ENCODE measurements at places on chromosomes 1 and 21.

DNA sequence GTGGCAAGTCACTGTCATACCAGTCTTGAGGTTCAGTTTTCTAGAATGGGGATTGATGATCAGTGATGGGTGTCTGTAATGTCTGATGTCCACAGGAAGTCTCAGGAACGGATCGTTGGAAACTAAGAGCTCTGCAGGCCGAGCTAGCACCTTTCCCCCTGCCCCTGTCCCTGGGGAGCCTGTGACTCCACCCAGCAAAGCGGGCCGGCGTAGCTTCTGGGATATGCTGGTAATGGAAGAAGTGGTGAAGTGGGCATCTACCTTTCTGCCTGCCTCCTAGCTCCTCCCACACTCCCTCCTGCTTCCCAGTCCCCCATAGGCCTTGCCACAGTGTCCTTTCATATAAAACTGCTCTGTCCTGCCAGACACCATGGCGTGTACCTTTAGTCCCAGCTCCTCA lies 13.4 kb downstream of the HYI start:
- no peak for DNase-seq

DNA sequence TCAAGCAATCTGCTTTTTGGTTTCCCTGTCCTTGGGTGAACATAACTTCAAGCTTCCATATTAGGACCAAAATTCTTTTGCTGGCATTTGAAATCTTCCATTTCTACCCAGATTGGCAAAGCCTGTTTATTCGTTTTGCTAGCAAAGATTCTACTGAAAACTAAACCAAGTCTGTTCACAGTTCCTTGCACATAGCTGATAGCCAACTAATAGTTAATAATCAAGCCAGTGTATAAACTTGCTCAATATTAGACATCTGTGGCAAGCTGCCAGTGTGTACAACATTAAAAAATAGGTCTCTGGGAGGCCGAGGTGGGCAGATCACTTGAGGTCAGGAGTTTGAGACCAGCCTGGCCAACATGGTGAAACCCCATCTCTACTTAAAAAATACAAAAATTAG lies 6.3 kb downstream of the APP start:
- no peak for DNase-seq

DNA sequence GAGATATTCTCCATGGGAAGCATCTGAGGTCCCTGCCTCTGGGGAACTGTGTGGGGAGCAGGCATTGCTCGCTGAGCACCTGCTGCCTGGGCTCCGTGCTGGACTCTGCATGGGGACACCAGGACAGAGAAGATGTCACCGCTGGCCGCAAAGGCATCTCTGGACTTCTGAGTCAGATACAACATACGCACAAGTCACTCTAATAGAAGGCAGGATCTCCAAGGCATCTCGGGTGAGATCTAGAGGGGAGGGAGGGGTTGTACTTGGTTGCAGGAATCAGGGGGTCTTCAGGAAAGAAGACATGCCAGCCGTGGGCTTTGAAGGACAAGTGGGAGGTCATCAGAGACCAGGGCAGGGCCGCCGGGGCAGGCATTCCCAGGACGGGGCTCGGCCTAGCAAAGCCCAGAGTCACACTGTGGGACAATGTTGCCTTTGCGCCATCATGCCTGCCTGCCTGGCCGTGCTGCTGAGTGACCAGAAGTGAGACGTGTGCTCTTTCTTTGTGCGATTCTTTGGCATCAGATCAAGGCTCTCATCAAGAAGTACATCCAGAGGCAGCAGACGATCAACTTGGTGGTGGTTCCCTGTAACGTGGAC lies 28.3 kb downstream of the MX2 start:
- DNase-seq: no peak

DNA sequence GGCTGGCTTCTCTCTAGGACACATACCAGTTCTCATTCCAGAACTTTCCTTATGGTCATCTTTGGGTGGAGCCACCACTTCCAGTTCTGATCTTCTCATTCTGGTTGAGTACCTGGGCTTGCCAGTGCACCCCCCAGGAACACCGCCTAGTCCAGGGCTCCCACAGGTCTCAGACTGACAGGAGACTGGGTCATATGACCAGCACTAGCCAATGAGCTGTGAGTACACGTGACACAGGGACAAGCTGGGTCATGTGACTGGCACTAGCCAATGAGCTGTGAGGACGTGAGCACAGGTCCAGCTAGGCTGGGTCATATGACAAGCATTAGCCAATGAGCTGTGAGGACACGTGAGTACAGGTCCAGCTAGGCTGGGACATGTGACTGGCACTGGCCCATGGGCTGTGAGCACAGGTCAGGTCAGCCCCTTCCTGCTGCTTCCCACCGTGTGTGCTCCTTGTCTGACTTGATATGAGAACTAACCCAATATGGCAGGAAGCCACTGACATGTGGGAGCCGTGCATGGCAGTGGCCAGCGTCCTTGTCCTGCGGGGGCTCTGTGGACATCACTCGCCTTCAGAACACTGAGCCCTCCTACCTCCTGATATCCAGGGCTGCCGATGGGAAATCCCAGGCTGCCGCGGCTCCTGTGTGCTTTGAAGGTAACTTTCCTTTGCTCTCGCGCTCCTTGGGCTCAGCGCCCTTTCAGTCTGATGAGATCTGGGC lies 22.7 kb downstream of the KRTAP10-1 start:
- no peak for DNase-seq

DNA sequence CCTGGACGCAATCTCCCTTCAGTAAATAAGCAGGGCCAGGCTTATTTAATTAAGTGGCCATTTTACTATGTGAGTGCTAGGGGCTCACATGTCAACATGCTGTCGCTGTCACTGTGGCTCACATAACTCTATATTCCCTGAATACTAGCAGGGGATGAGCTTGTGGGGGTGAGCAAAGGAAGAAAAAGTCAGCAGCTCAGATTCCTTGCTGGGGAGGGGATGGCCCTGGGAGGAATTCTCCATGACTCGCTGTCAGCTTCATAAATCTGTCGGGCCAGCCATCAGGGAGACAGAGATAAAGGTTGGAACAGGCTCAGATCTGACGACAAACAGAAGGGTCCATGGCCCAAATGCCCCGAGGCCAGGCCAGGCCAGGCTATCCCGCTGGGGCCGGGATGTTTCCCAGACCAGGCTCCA lies 26.0 kb upstream of the PLEKHG5 start:
- no peak for DNase-seq

DNA sequence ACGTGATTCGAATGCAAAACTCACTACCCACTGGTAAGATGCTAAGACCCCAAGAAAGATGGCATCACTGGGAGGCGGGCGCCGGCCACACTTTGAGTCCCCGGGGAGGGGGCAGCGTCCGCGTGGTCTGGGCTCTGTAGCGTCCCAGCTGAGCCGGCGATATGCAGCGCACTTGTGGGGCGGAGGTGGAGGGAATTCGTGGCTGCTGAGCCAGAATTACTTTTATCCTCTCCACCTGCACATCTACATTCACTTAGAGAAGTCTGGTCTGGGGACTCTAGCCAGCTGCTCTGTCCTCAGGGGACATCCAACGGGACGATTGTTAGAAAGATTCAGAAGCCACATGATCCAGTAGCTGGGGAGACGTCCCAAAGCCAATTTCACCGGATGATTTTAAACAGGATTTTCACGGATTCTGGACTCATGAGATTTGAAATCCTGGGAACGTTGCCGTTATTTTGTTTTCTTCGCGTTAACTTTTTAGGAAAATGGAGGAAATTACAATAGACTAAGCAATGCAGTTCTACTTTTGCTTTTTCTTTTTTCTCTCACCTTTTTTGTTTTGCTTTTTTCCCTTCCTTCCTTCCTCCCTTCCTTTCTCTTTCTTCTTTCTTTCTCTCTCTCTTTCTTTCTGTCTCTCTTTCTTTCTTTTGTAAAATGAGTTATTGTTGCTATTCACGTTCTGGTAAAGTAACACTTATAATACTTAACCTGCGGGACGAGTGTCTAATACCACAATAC lies 1.3 kb downstream of the JAM2 start:
- no peak for DNase-seq

DNA sequence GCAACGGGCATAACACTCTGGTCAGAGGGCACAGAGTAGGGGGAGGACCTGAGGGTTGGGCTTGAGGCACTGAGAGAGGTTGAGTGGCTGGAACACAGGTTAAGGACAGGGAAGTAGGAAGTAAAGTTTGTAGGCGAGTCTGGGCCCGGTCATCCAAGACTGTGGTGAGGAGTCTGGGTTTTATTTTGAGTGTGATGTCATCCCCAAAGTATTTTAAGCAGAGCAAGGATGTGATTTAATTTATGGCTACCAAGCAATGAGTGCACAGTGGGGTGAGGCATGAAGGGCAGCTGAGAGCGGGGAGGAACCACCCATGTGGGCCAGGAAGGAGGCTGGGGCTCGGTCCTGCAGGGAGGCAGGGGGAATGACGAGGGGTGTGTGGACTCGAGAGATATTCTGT lies 11.2 kb upstream of the VWA5B1 start:
- DNase-seq: no peak

DNA sequence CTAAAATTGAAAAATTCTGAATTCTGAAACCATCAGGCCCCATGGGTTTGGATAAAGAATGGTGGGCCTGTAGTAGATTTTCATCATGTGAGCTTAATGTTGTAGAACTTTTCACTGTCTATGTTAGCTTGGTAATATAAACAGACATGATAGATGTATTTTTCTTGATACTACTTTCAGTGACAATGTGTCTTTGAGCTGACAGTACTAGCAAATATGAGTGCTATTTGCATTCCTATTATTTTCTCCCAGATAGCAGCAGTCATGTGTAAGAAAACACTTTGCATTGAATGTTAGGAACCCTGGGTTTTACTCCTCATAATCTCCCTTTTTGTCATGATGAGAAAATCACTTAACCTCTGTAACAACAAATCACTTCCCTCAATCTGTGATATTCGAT lies 18.1 kb downstream of the KMO start:
- DNase-seq: no peak

DNA sequence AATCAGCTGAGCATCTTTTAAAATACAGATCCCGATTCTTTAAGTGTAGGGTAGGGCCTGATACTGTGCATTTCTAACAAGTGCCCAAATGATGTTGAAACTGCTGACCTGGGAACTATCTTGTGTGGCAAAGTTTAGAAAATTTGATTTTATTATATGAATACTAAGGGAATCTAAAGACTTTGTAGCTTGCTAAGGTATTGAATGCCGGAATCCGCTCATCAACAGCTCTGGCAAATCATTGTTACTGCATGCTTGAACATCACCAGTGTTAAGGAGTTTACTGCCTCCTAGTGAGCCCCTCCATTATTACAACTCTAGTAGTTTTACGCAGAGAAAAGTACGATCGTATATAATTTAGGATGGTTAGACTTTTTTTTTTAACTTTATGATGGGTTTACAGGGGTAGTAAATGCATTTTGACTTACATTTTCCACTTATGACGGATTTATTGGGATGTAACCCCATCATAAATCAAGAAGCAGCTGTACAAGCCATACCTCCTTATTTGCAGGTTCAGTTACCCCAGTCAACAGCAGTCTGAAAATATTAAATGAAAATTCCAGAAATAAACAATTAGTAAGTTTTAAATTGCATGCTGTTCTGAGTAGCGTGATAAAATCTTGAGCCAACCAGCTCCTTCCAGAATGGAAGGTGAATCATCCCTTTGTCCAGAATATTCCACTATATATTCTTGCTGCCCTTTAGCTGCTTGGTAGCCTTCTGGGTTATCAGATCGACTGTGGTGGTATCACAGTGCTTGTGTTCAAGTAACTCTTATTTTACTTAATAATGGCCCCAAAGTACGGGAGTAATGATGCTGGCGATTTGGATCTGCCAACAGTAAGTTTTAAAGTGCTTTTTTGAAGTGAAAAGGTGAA lies 892 bp downstream of the TYW3 start:
- DNase-seq: no peak

DNA sequence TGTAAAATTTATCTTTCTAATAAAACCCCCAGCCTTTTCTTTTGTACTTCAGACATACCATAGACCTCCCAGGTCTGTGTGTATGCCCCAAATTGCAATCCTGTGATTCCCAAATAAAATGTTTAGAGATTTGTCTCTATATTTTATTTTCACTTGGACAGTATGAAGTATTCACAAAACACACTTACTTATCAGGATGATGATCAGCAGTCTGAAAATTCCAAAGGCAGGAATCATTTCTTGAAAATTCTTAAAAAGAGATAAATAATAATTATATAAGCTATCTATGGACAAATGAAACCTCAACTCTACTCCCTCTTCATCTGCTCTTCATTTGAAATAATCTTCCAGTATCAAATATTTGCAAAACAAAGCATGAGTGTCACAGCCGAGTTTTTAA lies 11.6 kb upstream of the GJA9 start:
- no peak for DNase-seq

- DNase-seq: peak; percentile 11
These were observed 383.9 kb downstream of the PTBP2 start for GRCh38 chr1:97105531-97105930.

- DNase-seq: no peak
These were observed 91.5 kb downstream of the SSBP3 start for GRCh38 chr1:54314696-54315095.

DNA sequence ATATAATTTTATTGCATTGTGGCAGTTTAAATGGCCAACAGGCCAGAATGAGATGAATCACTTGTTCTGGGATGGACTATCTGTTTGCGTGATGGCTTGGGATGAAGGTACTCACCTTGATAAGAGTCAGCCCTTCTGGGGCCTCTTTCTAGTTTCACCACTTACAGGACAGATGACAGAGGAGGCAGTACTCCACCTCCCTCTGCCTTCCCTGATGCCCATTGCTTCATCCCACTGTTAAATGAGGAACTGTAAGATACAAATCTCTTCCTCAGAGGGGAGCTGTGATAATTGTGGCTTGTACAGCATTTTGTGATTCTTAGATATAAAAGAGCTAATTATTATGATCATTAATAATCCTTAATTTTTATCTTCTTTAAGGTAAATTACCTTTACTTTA lies 3.7 kb upstream of the TCHH start:
- no peak for DNase-seq

GRCh38 chr1:1680031-1680911 lies 12.3 kb downstream of the SLC35E2B start:
- DNase-seq: no peak

GRCh38 chr1:23168079-23168444 lies 594 bp downstream of the LUZP1 start:
- no peak for DNase-seq

GRCh38 chr1:201326710-201327109 lies 43.4 kb downstream of the PKP1 start:
- no peak for DNase-seq

DNA sequence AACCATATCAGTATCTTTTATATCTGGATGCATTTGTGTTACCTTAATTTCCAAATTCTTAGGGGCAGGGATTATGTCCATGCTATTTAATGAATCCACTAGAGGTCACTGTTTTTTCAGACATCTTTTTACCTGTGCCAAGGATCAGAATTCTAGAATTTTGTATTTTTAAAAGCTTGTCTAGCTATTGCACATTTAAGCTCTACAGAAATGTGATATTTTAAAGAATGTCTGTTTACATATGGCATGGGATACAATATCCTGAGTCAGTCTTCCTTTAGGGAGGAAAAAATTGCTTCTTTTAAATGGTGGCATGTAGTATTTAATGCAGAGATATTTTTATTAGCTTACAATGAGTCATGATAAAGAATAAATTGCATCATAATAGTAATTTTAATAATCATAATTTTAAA lies 11.3 kb downstream of the RPAP2 start:
- no peak for DNase-seq

DNA sequence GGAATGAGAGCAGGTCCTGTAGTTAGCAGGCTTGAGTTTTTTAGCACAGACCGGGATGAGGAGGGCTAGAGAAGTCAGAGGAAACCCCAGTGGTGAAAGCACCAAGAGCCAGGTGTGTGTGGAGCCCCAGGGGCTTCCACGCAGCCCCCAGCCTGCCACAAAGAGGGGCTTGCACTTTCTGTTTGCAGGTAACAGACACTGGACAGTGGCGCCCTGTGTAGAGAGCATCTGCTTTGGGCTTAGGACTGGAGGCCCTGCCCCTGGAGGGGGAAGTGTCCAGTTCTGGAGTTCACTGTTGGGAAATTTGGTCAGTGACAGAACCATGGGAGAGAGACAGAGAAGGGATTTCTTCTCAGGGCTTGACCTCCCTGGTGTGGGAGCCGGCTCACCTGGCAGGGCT lies 19.5 kb downstream of the AGT start:
- DNase-seq: no peak

Measured in AG09319 (cell line).